ENCODE measurements at places on chromosomes 2 and 18. TPM values are rescaled to one million over a fixed set of nuclear protein-coding genes. Genes with fewer than 3 reads are reported as not detected.

DNA sequence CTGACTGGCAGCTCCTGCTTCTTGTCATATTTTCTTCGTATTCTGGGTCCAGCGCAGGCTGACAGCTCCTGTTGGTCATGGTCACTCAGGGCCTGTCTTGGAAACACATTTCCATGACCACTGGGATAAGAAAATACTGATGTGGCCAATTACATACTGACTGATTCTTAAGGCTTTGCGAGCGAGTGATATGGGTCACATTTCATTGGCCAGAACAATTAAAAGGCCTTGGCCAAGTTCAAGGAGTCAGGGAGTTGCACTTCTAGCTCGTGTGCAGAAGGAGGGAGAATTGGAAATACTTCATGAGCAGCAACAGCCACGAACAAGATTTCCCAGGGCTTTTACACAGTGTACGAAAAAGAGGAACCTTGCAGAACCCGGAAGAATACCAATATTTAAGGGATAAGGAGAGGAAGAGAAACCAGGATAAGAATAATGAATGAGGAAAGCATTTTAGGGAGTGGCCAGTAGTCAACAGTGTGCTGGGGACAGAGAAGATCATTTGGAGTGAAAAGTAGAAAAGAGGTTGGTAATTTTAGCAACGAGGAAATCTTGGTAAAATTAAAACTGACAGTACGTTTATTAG, 149.5 kb downstream of the ATP9B start:
- H3K36me3 ChIP-seq = no peaks in the 10 kb centered on the region
- DNase-seq = no peak
- no peak overlapping the region for H3K27ac ChIP-seq
- H3K4me3 ChIP-seq = no peak overlapping the region

DNA sequence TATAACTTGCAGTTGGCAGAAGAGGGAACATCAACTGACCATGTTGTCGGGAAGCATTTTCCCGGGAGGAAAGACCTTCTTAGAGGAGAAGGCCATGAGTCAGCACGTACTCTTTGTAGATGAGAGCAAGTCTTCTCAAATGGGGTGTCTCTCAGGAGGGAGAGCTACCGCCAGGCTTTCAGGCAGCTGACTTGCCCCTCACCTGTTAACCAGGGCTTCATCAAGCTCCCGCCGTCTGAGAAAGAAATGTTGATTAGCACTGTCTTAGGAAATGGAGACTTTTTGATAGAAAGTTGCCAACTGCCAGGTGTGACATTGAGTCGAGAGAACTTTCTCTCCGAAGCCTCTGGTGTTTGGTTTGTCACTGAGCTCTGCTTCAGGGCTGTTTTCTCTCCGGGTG, 196.1 kb downstream of the ZNF407 start:
- H3K4me1 ChIP-seq = no peaks in the 10 kb centered on the region
- H3K36me3 ChIP-seq = no peaks in the 10 kb centered on the region
- no peak overlapping the region for H3K27ac ChIP-seq
- no peaks in the 10 kb centered on the region for H3K27me3 ChIP-seq
- DNase-seq = no peak
- no peak overlapping the region for H3K4me3 ChIP-seq

The TMEM200C gene
- 0.53 TPM for total RNA-seq

The LINC00305 gene
- total RNA-seq = not detected

The DSEL gene
- 0.72 TPM for total RNA-seq

GRCh38 chr2:130307850-130308249, 34.8 kb upstream of the IMP4 start:
- no peak for DNase-seq
- no peaks in the 10 kb centered on the region for H3K4me1 ChIP-seq
- no peaks in the 10 kb centered on the region for H3K36me3 ChIP-seq
- no peaks in the 10 kb centered on the region for H3K27me3 ChIP-seq
- no peak overlapping the region for H3K4me3 ChIP-seq

DNA sequence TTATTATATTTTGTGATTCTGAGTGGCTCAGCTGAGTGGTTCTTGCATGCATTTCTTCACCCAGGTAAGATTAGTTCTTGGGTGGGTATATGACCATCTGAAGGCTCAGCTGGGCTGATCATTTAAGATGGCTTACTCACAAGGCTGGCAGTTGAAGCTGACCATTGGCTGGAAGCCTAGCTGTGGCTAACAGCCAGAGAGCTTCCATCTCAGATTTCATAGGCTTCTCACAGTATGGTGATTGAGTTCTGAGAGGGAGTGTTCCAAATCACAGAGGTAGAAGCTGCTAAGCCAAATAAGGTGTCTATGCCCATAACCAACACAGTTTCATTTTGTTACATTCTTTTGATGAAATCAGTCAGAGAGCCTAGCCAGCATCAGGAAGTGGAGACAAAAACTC, 117.4 kb upstream of the RPRM start:
- H3K4me1 ChIP-seq = no peaks in the 10 kb centered on the region
- H3K4me3 ChIP-seq = no peak overlapping the region

The ACOXL gene
- 0.82 TPM for total RNA-seq

GRCh38 chr18:60347526-60348045, 25.0 kb downstream of the MC4R start:
- H3K4me1 ChIP-seq = no peaks in the 10 kb centered on the region
- H3K36me3 ChIP-seq = no peaks in the 10 kb centered on the region
- no peak overlapping the region for H3K4me3 ChIP-seq
- no peaks in the 10 kb centered on the region for H3K27me3 ChIP-seq
- no peak overlapping the region for H3K27ac ChIP-seq

The EFHD1 gene
- 3.4 TPM for total RNA-seq

GRCh38 chr2:69438580-69438979, 1.3 kb upstream of the NFU1 start:
- peaks cover 4% of the 10 kb centered on the region for H3K4me1 ChIP-seq
- H3K4me3 ChIP-seq = no peak overlapping the region
- no peaks in the 10 kb centered on the region for H3K27me3 ChIP-seq
- DNase-seq = no peak
- no peak overlapping the region for H3K27ac ChIP-seq
- no peaks in the 10 kb centered on the region for H3K36me3 ChIP-seq

The GEN1 gene
- 30.0 TPM for total RNA-seq

- no peak overlapping the region for H3K27ac ChIP-seq
- H3K4me1 ChIP-seq = no peaks in the 10 kb centered on the region
- peak; percentile 47 for DNase-seq
Observed at GRCh38 chr2:70789304-70790135, 923 bp downstream of the FIGLA start.

- H3K27me3 ChIP-seq = no peaks in the 10 kb centered on the region
- no peak overlapping the region for H3K4me3 ChIP-seq
- H3K36me3 ChIP-seq = no peaks in the 10 kb centered on the region
- H3K27ac ChIP-seq = no peak overlapping the region
Observed at GRCh38 chr2:61693744-61694143, 155.6 kb upstream of the XPO1 start.

The MROH2A gene
- not detected for total RNA-seq

DNA sequence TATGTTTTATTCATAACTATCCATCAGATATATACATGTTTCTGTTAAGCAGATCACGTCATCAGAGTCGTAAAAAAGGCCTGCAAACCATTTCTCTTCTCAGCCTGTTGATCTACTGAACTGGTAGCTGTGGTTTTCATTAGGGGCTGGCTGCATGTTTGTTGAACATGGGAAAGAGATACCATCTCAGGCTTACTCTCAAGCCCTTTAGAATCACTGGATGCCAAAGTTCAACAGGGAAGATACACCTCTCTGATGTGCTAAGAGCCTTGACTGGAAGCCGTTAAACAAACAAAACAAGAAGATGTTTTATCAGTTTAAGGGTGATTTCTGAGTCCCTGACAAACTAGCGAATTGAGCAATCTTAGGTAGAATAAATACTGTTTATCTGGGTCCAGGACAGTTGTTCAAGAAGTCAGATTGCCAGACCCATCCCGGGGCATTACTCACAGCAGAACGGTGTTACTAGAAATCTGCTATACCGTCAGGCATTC, 94.5 kb upstream of the LMAN1 start:
- no peak overlapping the region for H3K4me3 ChIP-seq
- no peaks in the 10 kb centered on the region for H3K27me3 ChIP-seq
- H3K4me1 ChIP-seq = no peaks in the 10 kb centered on the region
- H3K27ac ChIP-seq = no peak overlapping the region

The TUBA4B gene
- not detected for total RNA-seq

The EVX2 gene
- not detected for total RNA-seq

Data from colonic mucosa (tissue), 4 donors.